RKO (cell line): ENCODE measurements at places on chromosomes 4 and X.
A peak's percentile ranks its signal among the peaks of the same experiment; 100 is the strongest.

GRCh38 chr4:113844369-113844768 lies 82.8 kb upstream of the CAMK2D start:
- no peak for DNase-seq

DNA sequence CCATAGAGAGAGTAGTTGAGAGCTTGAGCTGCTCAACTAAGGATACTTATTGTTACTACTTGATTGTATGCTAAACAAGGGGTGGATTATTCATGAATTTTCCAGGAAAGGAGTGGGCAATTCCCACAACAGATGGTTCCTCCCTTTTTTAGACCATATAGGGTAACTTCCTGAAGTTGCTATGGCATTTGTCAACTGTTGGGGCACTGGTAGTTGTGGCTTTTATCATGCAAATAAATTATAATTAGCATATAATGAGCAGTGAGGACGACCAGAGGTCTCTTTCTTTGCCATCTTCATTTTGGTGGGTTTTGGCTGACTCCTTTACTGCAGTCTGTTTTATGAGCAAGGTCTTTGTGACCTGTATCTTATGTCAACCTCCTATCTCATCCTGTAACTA lies 1403.5 kb upstream of the PABPC4L start:
- no peak for DNase-seq

DNA sequence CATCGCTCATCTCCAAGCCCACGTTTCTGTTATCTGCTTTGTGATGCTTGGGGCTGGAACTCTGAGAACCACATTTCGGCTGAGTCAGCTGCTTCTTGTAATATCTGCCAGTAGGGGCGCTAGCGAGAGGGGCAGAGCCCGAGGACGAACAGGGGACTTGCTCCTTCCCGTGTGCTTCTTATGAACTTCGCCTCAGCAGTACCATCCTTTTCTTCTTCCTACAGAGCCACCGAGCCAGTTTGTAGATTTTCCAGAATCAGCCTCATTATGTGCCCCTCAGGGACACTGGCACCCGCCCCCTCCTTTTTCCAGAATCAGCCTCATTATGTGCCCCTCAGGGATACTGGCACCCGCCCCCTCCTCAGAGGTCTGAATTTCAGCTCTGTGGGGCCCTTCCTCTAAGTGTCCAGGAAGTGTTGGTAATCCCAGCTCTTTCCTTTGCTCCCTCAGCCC lies 441.7 kb upstream of the RASGEF1B start:
- DNase-seq, result peak; percentile 82

DNA sequence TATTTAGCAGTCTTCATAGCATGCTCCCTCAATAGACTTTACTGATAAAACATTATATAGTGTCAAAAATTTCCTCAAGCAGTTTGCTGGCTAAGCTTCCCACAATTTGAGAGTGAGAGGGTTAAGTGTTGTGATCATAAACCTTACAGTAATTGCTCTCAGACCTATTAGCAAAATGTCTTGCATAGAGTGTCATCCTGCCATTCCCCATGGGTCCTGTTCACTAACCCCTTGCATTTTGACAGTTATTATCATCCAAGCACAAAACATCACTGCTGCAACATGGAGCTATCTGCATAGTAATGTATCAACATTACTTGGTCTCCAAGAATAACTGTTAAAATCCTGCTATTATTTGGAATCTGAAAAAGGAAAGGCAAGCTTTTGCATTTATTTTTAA lies 196.1 kb upstream of the GK2 start:
- DNase-seq, result no peak

GRCh38 chr4:55819634-55820033 lies at the start of gene EXOC1L:
TSS of gene EXOC1L (plus strand) at chr4:55819790. CDS start at chr4:55820027, 237 bp downstream.
- DNase-seq, result no peak

- DNase-seq, result no peak
These were observed 176.5 kb upstream of the NRK start for GRCh38 chrX:105645667-105646357.

DNA sequence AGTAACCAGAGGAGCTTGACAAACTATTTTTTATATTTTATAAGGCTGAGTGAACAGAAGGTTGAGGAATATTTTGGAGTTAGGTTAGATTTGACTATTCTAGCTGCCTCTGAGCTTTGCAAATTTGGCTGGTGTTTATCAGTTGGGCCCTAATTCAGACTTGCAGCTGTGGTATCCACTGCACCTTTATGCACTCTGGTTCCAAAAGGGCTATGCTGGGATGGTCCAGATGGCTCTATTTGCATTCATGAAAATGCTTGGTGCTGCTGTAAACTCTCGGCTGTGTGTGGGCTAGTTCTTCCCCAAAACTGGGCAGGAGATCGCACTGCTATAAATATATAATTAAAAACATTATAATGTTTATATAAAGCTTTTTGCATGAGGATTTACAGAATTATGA lies 106.3 kb downstream of the REPS2 start:
- DNase-seq, result no peak

- DNase-seq, result no peak
These were observed 174.8 kb upstream of the NPY2R start for GRCh38 chr4:155033604-155034003.

GRCh38 chr4:2286904-2287593 lies 25.1 kb upstream of the MXD4 start:
- no peak for DNase-seq

DNA sequence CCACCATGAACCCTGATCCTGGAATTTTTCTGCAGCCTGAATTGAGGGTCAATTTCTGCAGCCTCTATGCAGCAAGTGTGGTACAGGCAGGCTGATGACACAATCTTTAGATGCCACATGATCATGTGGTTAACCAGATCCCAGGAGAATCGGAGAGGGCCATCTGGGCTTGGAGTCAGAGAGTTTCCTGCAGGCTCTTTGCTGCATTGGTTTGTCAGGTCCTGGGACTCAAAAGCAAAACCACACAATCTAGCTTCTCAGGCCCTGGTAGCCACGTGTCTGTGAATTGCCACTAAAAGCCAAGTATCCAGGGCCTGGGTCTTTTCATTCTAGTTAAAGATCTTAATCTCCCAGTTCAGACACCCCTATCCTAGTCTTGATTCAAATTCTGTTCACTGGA lies 464.5 kb downstream of the BCOR start:
- DNase-seq, result no peak

DNA sequence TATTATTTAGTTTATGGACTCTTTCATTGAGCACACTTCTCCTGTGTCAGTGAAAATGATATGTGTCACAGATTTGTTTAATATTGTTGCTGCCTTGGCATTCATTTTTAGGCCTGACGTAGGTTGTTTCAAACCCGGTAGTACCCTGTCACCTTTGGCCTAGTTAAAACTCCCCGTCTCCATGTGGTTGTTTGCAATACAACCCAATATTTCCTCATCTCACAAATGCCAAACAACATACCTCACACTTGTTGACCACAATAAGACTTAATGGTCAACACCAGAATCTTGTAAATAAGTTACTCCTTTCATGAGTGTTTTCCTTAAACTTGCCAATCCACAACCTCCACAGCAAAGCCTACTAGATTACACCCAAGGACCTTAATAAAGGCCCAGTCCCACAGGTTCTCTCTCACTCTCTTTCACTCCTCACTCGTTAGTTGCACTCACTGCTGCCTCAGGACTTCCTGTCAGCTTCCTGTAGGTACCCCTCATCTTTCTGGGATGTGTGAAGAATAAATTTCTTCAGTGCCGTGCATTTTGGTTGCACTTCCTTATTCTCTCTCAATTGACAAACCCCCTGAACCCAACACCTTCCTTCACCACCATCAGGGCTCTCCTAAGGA lies 31.3 kb downstream of the IL13RA2 start:
- no peak for DNase-seq

GRCh38 chr4:8050555-8051206 lies 107.9 kb downstream of the ABLIM2 start:
- no peak for DNase-seq

GRCh38 chr4:44646151-44646550 lies 5.3 kb downstream of the YIPF7 start:
- no peak for DNase-seq

- peak; percentile 17 for DNase-seq
These were observed 790.8 kb downstream of the PCDH18 start for GRCh38 chr4:136741468-136741867.

DNA sequence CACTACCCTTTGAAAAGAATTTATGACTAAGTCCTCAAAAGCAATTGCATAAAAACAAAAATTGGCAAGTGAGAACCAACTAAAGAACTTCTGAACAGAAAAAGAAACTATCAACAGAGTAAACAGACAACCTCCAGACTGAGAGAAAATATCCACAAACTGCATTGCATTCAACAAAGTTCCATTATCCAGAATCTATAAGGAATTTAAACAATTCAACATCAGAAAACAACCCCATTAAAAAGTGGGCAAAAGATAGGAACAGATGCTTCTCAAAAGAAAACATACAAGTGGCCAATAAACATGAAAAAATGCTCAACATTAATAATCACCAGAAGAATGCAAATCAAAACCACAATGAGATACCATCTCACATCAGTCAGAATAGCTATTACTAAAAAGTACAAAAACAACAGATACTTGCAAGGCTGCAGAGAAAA lies 130.2 kb downstream of the GASK1B start:
- DNase-seq, result no peak

DNA sequence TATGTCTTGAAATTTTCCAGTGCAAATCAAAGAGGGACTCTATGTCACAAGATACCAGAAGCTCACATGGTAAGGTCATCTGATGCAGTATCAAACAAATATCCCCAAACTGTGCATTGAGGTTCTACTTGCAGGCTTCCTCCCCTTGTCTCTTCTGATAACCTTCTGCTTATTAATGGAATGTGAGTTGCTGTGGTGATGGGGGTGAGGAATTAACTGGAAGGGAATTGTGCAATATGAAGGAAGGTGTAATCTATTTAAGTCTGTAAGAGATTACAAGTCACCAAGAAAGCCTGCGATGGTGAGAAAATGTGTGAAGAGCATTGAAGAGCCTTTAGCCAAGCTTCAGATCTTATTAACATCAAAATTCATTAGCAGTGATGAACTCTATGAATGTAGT lies 15.4 kb upstream of the MAGED1 start:
- DNase-seq, result no peak

DNA sequence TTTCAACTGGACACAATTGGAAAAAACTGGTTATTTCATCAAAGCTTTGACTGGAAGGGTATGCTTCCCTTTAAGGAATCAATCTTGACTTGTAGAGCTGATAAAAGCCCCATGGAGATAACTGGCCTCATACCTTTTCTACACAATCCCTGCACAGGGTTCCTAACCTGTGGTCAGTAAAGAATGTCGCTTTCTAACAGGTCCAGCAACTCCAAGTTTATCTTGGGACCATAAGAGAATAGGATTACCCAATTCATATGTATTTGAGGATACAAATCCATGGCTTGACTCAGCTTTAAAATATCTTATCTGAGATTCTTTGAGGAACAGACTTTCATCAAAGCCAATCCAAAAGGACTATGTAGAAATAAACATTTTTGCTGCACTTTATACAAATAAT lies 1399.8 kb upstream of the PABPC4L start:
- no peak for DNase-seq

DNA sequence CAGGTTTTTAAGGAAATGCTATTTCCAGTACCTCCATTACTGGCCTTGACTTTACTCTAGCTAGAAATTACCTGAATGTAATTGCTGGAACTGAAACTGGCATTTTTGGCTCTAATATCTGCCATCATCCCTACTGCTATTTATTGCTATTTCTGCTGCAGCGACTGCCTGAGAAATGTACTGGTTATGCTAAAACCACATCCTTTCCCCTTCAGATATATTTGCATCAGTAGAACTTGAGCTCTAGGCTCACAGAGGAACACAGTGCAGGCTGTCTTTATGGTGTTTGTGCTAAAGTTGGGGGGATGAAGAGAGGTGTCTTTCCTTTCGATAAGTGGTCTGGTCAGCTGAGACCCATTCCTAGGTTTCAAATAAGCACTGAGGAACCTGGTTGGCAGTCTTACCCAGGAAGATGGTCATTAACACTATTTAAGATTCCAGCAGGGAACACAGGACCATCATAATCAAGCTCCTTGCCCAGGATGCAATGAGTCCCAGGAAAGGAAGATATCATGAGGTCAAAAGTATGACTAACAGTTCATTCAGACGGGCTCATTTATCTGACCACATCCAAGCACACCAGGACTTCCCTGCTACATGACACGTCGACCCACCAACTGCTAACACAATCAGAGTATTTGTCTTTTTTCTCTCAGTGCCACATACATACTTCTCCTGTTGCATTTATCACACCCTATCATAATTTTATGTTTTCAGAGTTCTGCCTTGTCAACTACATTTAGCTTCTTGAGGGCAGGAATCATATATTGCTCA lies 137.4 kb downstream of the GABRA3 start:
- DNase-seq, result no peak

- DNase-seq, result no peak
These were observed 45.1 kb downstream of the PRPS1 start for GRCh38 chrX:107673431-107673830.

DNA sequence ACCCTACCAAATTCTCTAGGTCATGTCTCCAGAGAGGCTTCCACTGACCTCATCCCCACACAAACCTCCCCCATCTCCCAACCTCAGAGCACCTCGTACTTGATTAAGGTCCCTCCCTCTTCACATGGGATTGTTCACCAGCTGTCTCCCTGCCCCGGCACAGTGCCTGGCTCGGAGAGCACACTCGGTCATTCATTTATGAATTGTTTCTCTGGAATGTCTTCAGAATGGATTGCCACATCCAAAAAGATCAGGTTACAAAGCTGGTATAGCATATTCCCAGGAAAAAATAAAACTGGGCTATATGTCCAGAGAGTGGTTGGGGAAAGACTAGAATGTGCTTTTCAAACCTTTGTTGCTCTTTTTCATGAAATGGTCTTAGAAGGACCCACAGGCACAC lies 21.6 kb downstream of the JAKMIP1 start:
- DNase-seq, result no peak

DNA sequence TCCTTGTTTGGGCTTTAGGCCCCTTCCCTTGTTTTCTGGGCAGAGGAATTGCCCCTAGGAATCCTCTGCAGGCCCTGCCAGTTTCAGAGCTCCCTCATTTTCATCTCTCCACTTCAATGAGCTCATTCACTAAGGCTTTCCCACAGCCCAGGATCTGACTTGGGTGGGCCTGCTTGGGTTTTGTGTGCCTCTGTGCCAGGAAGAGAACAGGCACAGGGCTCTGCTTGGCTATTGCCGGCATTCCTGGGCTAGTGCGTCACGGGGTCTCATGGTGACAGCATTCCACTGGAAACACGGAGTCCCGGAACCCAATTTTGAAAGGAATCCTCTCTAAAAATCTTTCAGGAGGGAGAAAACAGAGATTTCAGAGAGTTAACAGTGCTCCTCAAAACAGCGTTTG lies 150.5 kb downstream of the VCX3A start:
- DNase-seq, result no peak

- DNase-seq, result no peak
These were observed 6.7 kb upstream of the PRICKLE3 start for GRCh38 chrX:49192722-49193328.

GRCh38 chr4:52290466-52290865 lies 239.4 kb downstream of the SPATA18 start:
- no peak for DNase-seq

- DNase-seq, result no peak
These were observed 121.9 kb downstream of the RBMX2 start for GRCh38 chrX:130523460-130524394.

DNA sequence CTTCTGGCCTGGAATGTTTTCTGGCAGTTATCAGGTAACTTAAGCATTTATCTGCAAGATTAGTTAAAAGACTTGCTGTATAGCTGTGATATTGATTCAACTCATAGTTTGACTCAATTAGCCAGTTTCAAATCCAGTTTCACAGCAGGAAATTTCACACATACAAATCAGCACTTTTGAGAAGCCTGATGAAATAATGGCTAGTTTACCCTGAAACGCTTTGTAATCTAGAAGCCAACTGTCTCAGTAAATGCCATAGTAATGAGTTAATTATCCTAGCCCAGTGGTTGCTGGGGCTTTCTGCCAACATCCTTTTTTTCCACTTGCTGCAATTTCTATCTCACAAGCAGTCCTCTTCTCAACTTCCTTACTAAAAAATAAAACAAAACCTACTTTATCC lies 53.1 kb downstream of the ARHGEF38 start:
- no peak for DNase-seq
